Stimulated activated CD4-positive, alpha-beta T cell treated with anti-CD3 and anti-CD28 coated beads, Interleukin-1b, Interleukin-23, amount 100 ng/mL, for 1 hour (primary cell): ENCODE measurements at places on chromosomes 13 and 19.

- DNase-seq, result no peak
Observed at GRCh38 chr19:35204799-35205732, 23.5 kb downstream of the FAM187B start.

DNA sequence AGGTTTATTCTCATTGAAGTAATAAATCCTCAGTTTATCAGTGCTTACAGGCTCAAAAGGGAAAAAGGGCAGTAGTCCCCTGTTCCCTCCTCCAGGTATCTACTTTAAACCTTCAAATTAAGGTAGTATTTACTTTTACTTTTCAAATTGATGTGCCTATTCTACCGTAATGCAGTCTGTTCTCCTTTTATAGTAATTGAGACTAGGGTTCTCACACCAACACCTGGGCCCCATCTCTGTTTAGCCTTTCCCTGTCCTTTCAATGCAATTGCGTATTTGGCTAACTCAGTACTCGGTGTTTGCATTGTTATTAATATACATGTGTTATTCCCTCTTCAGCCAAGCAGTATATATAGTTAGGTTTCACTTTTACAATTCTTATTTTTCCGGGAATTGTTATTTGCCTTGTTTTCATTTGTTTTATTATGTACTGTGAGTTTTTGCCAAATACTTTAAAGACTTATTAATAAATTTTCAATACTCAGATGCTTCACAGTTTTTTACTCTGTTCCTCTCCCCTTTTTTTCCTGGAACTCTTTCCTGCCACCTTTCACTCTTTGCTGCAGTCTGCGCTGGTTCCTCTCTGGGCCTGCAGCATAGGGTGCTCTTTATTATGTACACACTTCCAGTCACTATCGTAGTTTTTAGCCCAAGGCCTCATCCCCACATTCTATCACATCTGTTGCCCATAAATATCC is 30.3 kb downstream of the USPL1 start:
- DNase-seq, result no peak

DNA sequence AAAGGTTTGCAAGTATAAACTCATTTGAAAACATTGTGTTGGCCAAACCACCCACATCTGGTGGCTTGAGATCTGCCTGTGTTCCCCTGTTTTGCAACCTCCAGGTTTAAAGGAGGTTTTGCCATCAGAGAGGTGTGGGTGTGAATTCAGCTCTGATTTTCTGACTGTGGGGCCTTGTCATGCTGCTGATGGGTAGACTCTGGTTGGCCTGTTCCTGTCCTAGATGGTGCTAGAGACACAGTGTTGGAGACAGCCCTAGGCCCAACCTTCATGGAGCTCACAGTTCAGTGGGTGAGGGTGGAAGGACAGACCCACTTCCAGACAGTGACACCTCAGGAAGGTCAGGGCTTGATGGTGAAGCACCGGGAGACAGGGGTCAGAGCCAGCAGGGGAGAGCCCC is 7.5 kb downstream of the RAB4B start:
- DNase-seq, result no peak

DNA sequence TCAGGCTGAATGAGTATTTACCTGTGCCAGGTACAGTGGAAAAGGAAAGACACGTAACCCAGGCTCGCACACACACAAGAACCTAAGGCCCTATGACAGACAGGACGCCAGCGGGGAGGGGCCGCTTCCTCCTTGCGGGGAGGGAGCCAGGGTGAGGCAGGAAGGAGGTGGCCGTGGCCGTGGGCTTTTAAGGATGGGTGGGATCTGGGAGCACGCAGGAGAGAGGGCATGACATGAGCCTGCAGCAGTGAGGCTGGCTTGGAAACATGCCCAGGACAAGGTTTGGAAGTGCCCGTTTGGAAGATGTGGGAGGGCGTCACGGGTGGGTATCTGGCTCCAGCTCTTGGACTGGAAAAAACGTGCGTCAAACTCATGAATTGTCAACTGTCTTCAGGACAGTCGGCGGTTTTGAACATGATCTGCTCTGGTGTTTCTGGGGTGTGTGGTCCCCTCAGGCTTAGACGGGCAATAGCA is 20.1 kb downstream of the SH3GL1 start:
- no peak for DNase-seq

- DNase-seq, result no peak
Observed at GRCh38 chr19:30312582-30313352, 59.4 kb upstream of the ZNF536 start.

GRCh38 chr13:80199585-80200292 is 141.2 kb downstream of the SPRY2 start:
- DNase-seq, result no peak

DNA sequence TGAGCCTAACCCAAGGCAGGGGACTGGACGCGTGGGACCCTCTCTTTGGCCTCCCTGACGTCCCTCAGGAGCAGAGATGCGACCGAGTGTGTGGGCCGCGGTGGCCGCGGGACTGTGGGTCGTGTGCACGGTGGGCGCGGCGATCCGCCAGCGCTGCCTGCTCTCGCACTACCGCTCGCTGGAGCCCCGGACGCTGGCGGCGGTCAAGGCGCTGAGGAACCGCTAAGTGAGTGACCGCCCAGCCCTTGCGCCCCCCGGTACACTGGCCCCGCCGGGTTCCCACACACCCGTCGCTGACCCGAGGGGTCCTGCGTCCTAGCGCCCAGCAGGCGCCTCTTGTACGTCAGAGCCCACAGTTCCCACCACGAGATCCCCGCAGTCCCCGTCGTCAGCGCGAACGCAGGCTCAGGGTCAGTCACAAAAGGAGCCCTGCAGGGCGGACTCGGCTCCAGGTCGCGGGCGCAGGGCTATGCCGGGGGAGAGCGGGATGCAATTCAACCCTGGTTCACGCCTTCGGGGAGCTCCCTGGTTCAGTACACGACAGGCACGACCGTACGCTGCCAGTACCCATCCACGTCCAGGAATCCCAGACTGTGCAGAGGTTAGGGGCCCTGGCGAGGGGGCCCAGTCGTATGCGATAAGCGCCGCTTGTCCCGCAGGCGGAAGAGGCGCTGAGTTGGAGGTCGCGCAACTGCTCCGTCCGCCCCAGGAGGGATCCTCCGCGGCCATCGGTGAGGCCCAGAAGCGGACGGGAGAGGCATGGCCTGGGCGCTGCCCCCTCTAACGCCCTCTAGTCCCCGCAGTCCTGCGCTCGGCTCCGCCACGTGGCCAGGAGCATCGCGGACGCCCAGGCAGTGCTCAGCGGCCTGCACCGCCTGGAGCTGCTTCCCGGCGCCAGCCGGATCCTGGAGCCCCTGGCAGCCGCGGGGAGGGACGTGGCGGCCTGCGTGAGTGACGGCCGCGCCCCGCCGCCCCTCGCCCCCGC is 3.6 kb upstream of the IFNL2 start:
- DNase-seq, result no peak

GRCh38 chr13:83414393-83414792 is 467.9 kb downstream of the SLITRK1 start:
- DNase-seq, result no peak

DNA sequence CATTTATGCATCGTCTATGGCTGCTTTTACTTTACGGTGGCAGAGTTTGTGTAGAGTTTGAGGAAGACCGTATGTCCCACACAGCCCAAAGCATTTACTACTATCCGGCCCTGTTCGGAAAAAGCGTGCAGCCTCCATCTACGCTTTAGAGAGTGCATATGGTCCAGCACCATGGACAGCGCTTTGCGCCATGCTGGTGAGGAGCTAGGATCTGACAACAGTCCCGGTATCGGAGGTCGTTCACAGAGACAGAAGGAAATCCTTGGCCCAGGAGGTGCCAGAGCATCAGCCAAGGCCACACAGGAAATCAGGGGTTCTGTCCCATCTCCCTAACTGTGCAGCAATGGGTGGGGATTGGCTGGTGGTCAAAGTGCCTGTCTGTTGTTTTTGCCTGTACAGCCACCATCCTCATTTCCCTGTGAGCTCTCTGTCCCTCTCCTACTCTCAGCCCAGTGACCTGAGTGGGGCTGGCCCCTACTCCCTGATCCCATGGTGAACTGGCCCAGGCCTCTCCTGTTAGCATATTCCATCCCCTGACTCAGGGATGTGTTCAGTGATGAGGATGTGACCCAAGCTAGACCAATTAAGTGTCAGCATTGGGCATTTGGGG is 16.2 kb upstream of the PRODH2 start:
- peak; percentile 19 for DNase-seq

DNA sequence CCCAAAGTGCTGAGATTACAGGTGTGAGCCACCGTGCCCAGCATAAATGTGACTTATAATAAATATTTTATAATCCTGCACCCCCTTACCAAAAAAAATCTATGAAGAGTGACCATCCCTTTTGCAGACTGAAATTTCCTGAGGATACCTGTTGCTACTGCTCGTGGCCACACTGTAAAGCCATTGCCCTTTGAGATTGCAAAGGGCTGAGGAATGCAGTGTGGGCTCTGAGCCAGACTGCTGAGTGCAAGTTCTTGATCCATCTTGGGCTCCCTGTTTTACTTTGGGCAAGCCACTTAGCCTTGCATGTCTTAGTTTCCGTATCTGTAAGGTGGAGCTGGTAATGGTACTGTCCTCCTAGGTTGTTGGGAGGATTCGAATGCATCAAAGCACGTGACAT is 23.4 kb downstream of the SIPA1L3 start:
- DNase-seq, result no peak
